Stimulated activated CD8-positive, alpha-beta memory T cell treated with anti-CD3 and anti-CD28 coated beads, Interleukin-2, amount 100 ng/mL, for 48 hours (primary cell): ENCODE measurements at places on chromosomes 13 and 19.

DNA sequence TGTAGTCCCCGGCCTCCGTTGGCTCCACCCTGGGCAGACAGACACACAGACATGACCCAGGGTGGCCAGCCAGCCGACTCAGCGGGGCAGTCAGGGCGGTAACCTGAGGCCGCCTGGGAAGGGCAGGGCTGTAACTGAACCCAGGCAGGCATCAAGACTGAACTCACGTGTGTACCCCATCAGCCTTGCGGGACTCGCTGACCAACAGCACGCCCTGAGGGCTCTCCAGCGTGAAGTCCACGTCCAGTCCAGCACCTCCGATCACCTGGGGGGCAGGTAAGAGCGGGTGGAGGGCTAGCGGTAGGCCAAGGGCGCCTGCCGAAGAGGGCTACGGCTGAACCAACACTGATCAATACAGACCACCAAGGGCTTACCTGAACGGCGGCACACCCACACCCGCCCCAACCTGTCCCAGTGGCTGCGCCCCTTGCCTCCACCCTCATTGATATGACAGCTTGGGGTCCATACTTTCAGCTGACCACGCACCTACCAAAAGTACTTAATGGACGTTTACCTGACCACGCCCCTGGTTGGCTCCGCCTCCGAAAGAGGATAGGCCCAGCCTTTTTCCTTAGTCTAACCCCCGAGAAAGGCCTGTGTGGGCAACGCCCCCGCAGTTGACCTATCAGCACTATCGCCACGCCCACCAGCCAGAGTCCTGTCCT is 791 bp downstream of the TMED1 start:
- DNase-seq, result no peak

- DNase-seq, result no peak
These were observed 287.2 kb downstream of the FOXO1 start for GRCh38 chr13:40379196-40379595.

DNA sequence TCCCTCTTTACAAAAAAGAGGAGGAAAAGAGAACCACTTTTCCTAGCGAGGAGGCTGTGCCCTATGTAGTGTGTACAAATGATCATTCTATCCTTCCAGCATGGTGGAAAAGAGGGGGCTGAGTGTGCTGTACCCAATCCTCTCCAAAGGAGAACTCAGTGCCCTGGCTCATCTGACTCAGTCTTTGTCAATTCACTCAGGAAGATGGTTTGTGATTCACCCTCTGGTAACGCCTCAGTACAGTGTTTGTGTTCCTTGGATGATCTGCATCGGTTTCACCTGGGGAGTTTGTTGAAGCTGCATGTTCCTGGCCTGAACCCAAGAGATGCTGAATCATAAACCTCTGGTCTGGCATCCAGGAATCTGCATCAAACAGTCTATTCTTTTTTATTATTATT is 18.3 kb upstream of the ENOX1 start:
- DNase-seq, result no peak

DNA sequence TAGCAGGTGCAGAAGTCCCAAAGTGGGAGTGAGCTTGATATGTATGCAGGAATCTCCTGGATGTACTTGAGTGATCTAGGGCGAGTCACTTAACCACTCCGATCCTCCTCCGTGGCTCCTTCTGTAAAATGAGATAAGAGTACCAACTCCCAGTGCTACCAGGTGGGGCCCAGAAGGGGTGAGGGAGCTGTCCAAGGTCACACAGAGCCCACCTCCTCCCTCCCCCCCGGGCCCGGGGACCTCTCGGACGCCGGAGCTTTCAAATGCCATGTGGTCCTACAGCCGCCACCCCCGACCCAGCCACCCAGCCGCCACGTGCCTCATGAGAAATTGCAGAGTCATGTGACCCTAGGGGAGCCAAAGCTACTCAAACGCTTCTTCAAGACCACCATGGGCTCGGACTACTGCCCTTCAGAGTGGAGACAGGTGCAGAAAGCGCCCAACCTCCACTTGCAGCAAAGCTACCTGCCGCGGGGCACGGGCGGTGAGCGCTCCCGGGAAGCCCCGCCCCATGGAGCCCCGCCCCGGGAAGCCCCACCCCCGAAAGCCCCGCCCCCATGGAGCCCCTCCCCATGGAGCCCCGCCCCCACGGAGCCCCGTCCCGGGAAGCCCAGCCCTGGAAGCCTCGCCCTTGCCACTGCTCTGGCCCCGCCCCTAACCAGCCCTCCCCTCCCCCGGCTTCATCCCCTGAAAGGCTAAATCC is 10.1 kb upstream of the ZNF358 start:
- DNase-seq, result no peak

GRCh38 chr13:90562443-90562842 is 785.0 kb upstream of the MIR17HG start:
- no peak for DNase-seq

DNA sequence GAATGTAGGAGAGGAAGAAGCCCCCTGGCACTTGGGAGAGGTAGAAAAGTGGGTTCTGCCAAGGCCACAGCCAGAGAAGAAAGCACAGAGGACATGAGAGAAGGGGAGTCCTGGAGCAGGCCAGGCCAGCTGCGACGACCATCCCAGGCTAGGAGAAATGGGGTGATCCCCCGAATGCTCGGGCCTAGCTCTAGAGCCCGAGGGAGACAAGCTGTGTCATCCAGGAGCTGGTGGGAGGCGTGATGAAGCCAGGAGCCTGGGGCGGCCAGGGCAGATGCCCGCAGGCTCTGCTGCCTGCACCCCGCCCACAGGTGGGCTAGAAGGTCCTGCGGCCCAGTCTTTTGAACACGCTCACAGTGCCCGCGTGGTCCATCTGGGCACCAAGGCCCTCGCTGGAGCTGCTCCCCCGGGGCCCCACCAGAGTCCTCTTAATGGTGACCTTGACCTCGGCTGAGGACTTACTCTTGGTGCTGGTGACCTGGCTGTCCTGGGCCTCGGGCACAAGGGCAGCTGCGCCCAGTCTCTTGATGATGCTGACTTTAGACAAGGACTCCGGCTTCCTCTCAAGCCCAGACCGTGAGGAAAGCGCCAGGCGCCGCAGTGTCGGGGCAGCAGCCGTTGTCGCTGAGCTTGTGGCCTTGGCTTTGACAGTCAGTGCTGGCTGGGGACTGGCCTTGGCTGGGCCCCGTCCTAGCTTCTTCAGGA is 26.5 kb downstream of the C19orf47 start:
- DNase-seq, result no peak

- no peak for DNase-seq
These were observed 457.3 kb upstream of the MIR17HG start for GRCh38 chr13:90889906-90890834.

- no peak for DNase-seq
These were observed 564 bp downstream of the HS6ST3 start for GRCh38 chr13:96090240-96091101.

- DNase-seq, result no peak
These were observed 625.3 kb upstream of the PRR20A start for GRCh38 chr13:56515441-56515840.

DNA sequence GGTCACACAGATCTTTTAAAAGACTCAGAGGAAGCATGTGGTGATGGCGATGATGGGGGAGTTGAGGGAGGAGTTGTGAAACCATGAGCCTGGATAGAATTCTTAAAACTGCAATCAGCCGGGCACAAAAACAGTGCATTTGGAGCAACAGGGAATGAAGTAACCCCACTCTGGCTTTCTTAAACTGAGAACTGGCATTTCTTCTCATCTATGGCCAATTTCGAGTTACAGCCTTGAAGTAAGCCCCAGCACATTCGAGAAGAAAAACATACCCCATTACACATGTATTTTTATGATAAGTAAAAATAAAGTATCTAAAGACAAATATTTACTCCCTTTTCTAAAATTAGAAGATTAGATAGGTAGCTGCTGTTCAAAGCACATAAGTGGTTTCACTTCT is 70.1 kb downstream of the DCLK1 start:
- DNase-seq, result no peak

DNA sequence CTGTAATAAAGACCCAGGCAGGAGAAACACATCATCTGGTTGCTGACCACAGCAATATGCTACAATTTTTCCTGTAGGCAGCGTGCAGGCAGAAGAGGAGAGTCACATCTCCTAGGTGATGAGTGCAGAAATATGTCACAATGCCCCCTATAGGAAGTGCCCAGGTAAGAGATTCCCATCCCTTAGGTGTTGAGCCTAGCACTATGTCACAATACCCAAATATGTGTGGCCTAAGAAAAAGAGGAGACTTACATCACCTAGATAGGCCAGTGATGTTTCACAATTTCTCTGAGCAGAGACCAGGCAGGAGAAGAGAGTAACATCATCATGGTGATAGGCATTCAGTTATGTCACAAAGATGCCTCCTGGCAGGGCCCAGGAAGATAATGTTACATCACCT is 49.4 kb upstream of the ZNF728 start:
- DNase-seq, result no peak

GRCh38 chr19:4338441-4339355 is at the start of gene STAP2:
TSS of gene STAP2 (minus strand) at chr19:4338827. CDS start at chr19:4338753, 74 bp downstream.
- no peak for DNase-seq

GRCh38 chr19:52640916-52641315 is 2.8 kb upstream of the ZNF83 start:
- DNase-seq, result no peak

DNA sequence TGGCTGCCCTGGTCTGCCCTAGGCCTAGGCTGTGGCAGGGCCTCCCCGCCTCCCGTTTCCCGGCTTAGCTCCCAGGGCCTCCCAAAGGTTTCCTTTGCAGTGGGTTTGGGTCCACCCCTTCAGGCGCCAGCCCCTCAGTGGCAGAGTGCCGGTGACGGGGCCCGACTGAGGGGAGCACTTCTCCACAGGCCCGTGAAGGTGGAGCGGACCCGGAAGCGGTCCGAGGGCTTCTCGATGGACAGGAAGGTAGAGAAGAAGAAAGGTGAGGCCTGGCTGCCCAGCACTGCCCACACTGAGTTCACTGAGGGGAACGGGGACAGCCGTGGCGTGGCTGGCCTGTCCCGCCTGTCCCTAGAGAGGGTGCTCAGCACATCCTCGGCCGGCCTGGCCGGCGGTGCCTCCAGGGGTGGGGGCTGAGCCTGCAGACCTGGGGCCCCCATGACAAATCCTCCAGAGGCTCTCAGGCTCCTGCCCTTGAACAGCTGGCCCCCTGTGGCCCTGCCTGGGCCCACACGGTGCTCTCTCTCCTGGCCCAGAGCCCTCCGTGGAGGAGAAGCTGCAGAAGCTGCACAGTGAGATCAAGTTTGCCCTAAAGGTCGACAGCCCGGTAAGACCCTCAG is 20.4 kb downstream of the PLIN4 start:
- no peak for DNase-seq
